Right cardiac atrium (tissue), 5 donors: ENCODE measurements at places on chromosomes 1 and 21. TPM values are rescaled to one million over a fixed set of nuclear protein-coding genes. Genes with fewer than 3 reads are reported as not detected.

The CCDC181 gene
- polyA plus RNA-seq = 1.9 TPM

The CFAP45 gene
- 9.4 TPM for polyA plus RNA-seq

The BACE2 gene
- 11.7 TPM for polyA plus RNA-seq

The KCNE2 gene
- polyA plus RNA-seq = 0.18 TPM

The ELF3 gene
- polyA plus RNA-seq = 0.11 TPM

The KRTAP26-1 gene
- not detected for polyA plus RNA-seq

The C1QTNF12 gene
- polyA plus RNA-seq = 0.36 TPM

The ZBTB7B gene
- 41.7 TPM for polyA plus RNA-seq

The TMEM79 gene
- polyA plus RNA-seq = 1.9 TPM

The CYP4A22 gene
- polyA plus RNA-seq = not detected

The SPRR1A gene
- not detected for polyA plus RNA-seq

The LRRIQ3 gene
- polyA plus RNA-seq = 0.36 TPM

The TLCD4 gene
- polyA plus RNA-seq = 18.2 TPM

The BEND5 gene
- 3.8 TPM for polyA plus RNA-seq

The TEDDM1 gene
- polyA plus RNA-seq = not detected

The CD5L gene
- polyA plus RNA-seq = 0.29 TPM

The GSTM1 gene
- 38.9 TPM for polyA plus RNA-seq

The KRTAP19-1 gene
- polyA plus RNA-seq = not detected

The RXFP4 gene
- polyA plus RNA-seq = not detected

The OPTC gene
- not detected for polyA plus RNA-seq

The USP24 gene
- 11.4 TPM for polyA plus RNA-seq

The MYOG gene
- polyA plus RNA-seq = not detected

The SEMA4A gene
- polyA plus RNA-seq = 3.7 TPM

The S100A2 gene
- polyA plus RNA-seq = 3.7 TPM

The NPR1 gene
- 26.0 TPM for polyA plus RNA-seq

The ILDR2 gene
- 0.95 TPM for polyA plus RNA-seq

The CFHR3 gene
- 0.70 TPM for polyA plus RNA-seq

The REN gene
- polyA plus RNA-seq = 1.0 TPM

The PPP1R12B gene
- 182 TPM for polyA plus RNA-seq

The SPRR2E gene
- not detected for polyA plus RNA-seq

The LBR gene
- polyA plus RNA-seq = 7.8 TPM

The CACNA1E gene
- polyA plus RNA-seq = 0.45 TPM

The CD48 gene
- 0.93 TPM for polyA plus RNA-seq
